ENCODE measurements at places on chromosomes 2 and 18.

GRCh38 chr2:21396252-21396651 is 272.5 kb downstream of the TDRD15 start:
- DNase-seq: no peak

DNA sequence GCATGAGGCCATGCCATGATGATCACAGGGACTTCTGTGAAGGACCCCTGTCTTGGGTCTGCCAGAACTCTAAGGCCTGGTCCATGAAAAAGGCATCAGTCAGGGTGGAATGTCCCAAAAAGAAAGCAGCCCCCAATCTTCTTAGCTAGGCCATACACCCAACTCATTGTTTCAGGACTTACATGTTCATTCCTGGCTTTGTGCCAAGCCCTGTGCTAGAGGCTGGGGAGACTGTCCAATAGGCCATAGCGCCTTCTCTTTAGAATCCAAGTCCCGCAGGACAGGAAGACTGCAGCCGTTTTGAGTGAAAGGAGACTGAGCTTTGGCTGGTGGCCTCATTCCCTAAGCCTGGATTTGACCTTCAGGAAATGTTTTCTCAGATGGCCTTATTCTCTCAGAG is 247.3 kb downstream of the PRKCE start:
- no peak for DNase-seq

DNA sequence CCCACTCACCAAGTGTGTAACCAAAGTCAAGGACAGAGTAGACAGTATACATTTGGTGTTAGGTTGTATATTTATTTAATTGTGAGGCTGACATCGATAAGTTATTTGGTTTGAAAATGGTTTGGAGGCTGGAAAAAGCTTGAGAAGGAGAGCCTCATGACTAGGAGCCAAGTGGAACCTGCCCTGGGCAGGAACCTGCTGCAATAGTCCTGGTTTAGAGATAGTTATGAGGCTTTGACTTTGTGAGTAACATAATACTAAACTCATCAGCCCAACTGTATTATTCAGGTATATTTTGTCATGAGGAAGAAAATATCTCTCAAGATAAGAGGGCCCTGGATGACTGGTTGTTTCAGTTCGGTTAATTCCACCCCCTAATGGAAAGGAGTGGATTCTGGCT is 234.3 kb upstream of the CYRIA start:
- DNase-seq: no peak

- no peak for DNase-seq
Measured at GRCh38 chr2:65518751-65519150, 86.4 kb upstream of the SPRED2 start.

DNA sequence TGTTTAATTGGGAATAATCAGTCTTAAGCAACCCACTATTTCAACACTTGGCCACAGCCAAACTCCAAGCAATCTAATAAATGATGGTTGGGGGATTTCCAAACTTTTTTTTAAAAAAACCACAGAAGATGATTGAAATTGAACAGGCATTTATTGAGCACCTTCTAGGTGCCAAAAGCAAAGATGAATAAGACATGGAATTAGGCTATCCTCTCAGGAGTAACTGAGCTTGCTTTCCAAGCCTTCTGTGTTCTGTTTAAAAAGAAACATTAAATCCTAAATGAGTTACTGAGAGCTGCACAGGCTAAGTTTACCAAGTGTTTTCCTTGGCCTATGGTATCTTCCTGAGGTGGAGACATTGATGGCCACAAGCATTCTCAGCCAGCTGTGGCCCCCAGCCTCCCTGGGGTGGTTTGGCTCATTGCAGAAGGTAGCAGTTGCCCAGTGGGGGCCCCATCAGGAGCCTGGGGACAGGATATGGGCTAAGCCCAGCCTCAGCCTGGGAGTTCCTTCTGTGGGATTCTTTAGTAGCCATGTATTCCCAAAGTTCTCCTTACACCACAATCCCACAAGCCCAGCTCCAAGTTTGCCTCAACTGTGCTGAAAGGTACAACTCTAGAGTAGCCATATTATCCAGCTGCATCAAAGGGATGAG is 174.3 kb downstream of the C1D start:
- no peak for DNase-seq

DNA sequence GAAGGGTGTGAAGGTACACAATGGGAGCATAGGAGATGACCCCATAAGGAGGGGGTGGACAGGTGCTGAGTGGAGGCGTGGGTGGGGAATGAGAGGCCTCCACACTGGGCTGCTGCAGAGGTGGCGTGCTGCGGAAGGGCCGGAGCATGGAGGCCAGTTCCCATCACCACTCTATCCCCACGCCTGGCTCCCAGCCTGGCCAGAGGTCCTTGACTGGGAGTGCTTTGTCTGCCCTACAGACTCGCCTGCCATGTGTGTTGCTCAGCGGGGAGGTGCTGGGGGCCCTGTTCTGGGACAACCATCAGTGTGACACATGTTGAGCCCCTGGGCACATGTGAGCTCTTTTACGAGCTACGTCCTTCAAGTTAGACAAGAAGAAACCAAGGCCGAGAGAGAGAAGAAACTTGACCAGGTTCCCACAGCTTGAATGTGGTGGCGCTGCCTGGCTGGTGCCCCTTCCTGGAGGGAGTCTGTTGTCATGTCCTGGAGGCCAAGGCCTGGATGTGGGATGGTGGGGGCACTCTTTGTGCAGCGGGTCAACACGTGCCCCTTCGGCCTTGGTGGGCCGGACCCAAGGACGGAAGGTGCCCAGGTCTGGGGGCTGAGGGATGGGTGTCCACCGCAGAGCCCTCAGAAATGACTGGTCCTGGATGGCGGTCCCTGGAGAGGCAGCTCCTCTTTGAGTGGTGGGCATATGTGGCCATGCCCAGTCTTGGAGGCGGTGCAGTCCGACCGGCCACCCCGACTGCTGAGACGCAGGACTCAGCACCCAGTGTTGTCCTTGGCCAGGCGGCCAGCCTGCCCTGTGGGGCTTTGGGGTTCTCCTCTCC is 1.2 kb upstream of the INPP5D start:
- no peak for DNase-seq

DNA sequence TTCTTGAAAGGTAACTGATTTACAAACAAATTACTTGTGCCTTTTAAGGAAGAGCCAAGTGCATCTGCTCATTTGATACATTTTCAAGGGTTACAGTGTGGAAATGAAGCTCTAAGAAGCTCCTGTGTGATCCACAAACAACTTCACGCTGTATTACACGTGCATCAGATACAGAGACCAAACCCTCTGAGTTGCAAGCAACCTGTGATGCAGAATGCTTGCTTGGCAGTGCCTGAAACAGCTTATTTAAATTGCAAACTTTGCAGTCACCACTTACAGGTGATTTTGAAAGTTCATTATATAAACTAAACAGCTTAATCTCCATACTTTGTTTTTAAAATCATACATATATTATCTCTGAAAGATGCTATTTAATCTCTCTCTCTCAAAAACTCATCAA is 50.1 kb downstream of the ZEB2 start:
- DNase-seq: no peak

DNA sequence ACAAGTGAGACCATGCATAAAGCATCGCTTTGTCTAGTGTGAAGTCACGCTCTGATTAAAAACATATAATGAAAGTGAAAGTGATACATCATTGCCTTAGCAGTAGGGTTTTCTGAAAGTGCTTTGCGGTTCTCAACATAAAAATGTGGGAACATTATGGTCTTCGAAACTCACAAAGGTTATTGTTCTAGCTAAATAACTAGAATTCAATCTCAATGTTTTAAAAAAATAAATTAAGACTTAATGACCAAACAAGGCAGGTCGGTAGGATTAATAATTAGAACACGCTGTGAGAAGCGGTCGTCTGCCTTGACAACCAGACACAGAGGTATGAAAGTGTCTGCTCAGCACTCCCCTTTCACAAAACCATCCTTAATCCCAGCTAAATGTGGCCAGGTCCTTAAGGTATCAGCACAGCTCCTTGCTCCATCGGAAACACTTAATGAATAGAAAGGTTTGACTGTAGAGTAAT is 42.2 kb downstream of the KLHL14 start:
- DNase-seq: no peak

DNA sequence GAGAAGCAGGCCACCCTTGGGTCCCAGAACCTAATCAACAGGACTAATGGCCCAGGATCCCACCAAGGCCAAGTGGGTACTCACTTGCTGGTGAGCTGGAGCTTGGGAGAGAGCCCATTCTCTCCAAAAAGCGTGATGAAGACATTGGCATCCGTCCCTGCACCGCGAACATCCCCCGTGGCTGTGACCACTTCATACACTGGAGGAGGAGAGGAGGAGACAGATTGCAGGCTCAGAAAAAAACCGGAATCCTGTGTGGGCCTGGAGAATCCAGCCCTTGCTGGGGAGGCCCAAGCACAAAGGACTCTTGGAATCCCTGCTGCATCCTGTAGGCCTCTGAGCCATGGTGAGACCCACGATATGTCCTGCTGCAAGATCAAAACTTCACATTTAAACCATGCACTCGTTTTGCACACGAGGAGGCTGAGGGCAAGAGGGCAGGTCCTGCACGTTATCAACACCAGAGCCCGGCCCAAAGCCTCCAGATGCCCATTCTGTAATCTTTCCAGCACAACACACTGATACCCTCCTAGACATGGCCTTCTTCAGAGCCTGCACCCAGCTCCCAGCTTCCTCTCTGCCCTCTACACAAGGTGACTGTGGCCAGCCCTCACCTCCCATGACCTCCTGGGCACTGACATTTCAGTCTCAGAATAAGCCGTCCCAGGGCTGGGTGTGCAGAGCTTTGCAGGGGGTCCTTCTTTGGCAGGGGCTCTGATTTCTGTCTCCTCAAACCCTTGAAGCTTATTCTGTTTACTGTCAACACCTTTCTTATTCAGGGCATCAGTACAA is 7.8 kb downstream of the LOXHD1 start:
- no peak for DNase-seq

DNA sequence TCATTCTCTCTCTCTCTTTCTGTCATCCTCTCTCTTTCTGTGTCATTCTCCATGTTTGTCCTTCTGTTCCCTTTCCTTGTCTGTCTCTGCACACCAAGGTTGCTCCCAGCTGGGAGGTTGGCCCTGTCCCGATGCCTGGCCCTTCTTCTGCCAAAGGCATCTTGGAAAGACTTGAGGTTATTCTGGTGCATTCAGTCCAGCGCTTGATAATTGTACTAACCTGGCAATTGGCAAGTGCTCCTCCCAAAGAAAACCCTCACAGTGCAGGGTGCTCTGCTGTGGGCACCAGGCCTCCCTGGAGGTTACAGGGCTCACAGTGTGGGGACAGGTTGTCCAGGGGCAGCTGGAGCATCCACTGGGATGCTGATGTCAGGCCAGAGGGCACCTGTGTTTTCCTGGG is 95.4 kb downstream of the GLI2 start:
- DNase-seq: no peak

DNA sequence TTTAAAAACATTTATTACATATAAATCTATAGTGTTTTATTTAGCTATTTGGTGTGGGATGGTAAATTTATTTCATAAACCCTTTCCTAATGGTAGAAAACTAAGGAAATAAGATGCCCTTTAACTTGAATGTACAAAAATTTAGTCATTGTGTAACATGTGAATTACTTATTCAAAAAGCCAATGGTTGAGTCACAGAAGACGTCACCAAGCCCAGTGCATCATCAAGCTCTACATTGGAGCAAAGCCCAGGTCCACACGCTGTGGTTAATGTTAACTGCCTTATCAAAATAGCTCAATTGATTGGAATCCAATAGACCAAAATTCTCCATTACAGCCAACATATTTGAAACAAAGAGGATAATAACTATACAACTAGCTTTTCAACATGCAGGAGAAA is 145.5 kb upstream of the LYPD1 start:
- DNase-seq: no peak

DNA sequence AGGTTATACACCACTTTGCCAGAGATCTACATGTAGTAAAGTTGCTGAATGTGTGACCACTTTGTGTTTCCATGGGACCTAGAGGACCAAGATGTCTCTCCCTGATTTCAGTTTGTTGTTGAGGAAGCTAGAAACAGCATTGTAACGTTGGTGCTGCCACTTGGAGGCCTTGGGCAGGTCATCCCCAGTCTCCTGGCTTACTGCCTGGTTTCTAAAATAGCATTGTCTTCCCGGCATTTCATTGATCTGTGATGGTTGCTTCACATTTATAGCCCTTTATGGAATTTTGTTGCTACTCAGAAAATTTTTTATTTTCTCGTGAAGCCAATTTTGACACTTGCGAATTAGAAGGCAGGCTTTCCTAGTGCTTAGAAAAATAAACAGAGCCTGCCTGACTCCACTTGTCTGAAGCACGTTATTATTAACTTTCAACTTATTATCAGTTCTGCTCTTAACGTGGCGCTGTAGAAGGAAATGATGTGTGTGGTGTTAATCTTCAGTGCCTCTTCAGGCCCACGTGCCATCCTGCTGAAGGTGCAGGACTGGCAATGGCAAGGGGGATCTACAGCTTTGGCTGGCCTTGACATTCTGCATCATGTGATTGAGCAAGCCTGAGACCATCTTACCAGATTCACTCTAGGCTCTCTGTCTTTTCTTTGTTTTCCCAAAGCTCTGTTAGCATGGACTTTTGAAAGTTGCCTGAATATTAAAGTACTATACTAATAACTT is 59.9 kb downstream of the INPP4A start:
- no peak for DNase-seq

- DNase-seq: no peak
Measured at GRCh38 chr18:51226587-51227350, 29.3 kb upstream of the MEX3C start.

DNA sequence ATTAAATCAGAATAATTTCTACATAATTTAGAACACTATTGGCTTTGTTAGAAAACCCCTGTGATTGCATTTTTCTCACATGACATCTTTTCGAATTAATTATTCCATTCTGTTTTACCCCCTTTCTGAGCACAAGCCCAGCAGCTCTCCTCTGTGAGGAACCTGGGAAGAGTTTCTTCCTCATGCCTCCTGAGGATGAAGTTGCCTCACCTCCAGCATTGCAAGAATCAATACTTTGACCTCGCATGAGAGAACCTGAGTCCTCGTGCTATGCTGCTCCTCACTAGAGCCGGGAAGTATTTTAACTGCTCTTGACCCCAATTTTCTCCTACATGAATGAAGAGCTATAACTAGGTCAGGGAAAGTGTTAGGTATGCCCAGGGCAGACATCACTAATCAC is 77.1 kb upstream of the RAPH1 start:
- DNase-seq: no peak

- DNase-seq: no peak
Measured at GRCh38 chr18:69757733-69758132, 189.9 kb downstream of the CD226 start.

GRCh38 chr18:13292736-13293135 is 74.2 kb downstream of the LDLRAD4 start:
- DNase-seq: no peak

- no peak for DNase-seq
Measured at GRCh38 chr2:47028171-47028570, 112.6 kb upstream of the MCFD2 start.

DNA sequence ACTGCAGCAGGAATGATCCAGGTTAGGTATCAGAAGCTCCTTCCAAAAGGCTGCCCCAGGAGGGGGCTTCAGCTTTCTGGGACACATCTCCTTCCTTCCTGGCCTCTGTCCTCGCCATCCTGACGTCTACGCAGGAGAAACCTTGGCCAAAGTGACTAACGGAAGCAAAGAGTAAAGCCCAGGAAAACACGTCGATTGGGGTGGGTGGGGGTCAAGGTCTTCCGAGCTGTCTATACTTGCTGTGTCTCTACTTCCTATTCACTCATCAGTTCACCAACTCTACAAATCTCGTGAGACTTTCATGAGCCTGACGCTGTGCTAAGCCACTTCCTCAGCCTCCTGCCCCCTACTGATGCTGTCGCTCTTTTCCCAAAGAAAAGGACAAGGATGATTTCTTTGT is 212.6 kb downstream of the TNS1 start:
- no peak for DNase-seq

GRCh38 chr2:100736121-100736915 is 83.6 kb upstream of the NPAS2 start:
- no peak for DNase-seq

Measured in progenitor cell of endocrine pancreas (in vitro differentiated cells).